ENCODE measurements at places on chromosomes 3 and 15. TPM values are rescaled to one million over a fixed set of nuclear protein-coding genes. Genes with fewer than 3 reads are reported as not detected.

DNA sequence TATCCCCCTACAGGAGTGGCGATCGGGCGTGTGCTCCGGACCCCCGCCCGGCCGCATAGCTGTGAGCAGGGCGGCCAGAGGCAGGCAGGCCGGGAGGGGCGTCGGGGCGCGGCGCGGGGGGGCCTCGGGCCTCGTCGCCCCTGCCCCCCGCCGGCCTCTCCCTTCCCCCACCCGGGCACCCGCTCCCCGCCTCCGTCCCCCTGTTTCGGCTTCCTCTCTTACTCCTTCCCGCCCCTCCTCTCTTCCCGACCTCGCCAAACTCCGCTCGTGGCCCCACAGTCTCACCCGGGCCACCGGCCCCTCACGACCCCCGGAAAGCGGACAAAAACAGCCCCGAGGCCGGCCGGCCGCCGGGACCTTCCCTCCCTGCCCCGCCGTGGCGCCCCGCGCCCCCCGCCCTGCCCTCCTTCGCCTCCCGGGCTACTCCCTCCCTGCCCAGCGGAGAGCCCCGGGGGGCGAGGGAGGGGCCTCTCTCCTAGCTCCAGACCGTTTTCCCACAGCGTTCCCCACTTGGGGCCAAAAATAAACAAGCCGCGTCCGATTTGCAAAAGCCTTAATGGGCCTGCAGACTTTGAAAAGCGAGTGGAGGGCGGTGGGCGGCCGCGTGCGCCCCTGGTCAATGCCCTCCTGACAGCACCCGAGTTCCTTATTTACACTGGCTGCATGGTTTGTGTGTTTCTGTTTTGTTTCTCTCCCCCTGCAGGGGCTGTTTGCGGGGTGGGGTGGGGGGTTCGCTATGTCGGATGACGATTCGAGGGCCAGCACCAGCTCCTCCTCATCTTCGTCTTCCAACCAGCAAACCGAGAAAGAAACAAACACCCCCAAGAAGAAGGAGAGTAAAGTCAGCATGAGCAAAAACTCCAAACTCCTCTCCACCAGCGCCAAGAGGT, 1.0 kb downstream of the UBE2E1 start:
- peak; percentile 18 for DNase-seq

Gene NR2F2
- not detected for total RNA-seq

- no peak for DNase-seq
Observed at GRCh38 chr3:183951459-183951858, 66.2 kb downstream of the ABCC5 start.

GRCh38 chr3:157572559-157573270, 69.5 kb upstream of the VEPH1 start:
- peak; percentile 25 for DNase-seq

DNA sequence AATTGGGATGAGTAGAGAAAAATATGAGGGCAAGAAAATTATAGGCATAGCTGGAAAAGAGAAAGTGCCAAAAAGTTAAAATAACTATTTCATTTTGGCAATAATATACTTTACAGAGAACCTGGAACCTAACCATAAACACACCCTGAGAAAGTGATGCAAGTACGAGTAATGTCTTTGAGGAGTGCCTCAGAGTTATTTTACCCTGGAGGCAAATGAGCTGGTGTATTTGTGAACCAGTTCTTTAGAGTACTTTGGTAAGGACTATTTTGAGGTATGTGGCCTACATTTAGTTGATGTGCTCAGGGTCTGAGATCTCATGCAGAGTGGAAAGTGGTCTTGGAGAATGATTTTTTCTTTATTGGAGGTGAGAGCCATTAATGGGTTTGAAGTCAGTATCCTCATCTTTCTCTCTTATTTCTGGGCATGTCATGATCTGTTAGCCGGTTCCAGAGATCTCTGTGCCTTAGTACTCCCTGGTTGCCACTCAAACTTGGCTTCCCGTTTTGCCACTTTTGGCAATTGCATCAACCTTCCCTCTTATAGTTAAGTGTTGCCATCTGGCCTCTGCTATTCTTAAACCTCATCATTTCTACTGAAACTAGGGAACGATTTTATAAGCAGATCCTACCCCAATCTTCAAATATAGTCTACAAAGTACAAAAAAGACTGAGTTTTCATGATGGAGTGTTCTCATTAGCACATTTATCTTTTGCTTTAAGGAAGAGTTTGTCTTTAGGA, 145.7 kb downstream of the EPHA6 start:
- no peak for DNase-seq

Measured in activated CD8-positive, alpha-beta T cell treated with anti-CD3 and anti-CD28 coated beads for 36 hours (primary cell).